AG09309 (cell line): ENCODE measurements at places on chromosomes 5 and 9.

GRCh38 chr9:113919382-113919781, 43.3 kb downstream of the ZNF618 start:
- no peak for DNase-seq

DNA sequence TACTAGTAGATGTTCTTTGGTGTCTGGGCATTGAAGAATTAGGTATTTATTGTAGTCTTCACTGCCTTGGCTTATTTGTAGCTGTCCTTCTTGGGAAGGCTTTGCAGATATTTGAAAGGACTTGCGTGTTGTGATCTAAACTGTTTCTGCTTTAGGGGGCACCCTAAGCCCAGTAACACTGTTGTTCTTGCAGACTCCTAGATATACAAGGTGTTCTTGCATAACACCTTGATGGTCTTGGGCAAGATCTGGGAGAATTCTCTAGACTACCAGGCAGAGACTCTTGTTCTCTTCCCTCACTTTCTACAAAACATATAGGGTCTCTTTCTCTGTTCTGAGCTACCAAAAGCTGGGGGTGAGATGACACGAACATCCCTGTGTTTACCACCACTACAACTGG, 179.1 kb downstream of the FAM170A start:
- DNase-seq, result no peak

DNA sequence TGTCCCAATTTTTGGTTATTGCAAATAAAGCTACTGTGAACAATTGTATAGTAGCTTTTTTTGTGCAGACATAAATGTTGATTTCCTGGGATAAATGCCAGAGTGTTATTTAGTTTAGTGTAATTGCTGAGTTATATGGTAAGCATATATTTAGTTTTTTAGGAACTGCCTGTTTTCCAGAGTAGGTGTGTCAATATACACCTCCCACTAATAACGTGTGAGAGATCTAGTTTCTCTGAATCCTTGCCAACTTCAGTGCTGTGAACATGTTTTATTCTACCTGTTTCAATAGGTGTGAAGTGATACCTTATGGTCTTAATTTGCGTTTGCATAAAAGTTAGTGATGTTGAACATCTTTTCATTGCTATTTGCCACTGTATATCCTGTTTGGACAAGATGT, 9.1 kb upstream of the OR2S2 start:
- DNase-seq, result no peak

GRCh38 chr5:41695920-41696582, 174.2 kb downstream of the OXCT1 start:
- no peak for DNase-seq

GRCh38 chr5:15592728-15593127, 92.7 kb downstream of the FBXL7 start:
- no peak for DNase-seq

DNA sequence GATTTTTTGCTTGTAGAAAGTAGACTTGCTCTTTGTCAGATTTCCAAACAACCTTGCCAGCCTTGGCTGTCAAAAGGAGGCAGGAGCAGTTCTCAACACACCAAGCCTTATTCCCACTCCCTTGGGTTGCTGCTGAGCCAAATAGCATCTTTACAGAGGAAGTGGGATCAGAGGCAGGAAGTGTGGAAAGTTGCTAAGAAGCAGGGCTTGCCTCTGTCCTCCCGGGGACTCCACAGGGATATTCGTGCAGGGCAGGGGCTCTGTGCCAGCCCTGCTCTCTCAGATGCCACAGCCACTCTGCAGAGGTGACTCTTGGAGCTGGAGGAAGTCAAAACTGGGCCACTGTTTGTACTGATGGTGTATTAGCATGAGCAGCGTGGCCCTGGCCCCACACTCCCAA, 24.3 kb downstream of the PTPDC1 start:
- DNase-seq, result no peak

DNA sequence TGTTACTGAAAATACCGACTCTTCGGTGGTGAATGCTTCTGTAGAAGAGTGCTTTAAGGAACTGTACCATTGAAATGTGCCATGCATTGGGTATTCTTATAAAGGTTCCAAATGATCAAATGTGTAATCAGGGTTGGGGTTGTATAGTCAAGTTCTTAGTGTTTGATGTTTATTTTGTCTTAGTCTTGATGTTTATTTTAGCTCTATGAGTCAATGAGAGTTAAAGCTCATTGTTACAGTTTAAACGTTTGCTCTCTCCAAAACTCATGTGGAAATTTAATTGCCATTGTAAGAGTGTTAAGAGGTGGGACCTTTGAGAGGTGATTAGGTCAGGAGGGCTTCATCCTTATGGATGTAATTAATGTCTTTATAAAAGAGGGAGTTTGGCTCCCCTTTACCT, 153.0 kb downstream of the FER start:
- DNase-seq, result no peak

DNA sequence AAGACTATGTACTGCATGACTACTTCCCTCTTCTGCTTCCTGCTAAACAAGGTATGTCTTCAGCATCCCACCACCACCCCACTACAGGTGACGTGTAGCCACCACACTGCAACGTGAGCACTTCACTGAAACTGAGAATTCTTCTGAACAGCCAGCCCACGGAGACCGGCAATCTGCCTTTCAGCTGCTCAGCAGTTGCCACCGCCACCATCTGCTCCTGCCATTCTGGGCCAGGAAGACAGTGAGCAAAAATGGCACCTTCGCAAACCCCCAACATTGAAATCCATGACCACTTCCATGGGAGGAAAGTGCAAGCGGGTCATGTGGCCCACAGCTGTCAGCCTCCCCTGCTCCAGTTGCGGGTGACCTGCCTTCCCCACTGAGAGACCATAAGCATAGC, 443.4 kb upstream of the ST8SIA4 start:
- DNase-seq, result no peak
